A549 treated with RU486 at 1 μM for 4 hours (cell line): ENCODE measurements at places on chromosomes 3 and 15. TPM values are rescaled to one million over a fixed set of nuclear protein-coding genes. Genes with fewer than 3 reads are reported as not detected.

Gene ITGB5
- 378 to 458 TPM (median 414 TPM) in 5 replicates for total RNA-seq

Gene TNNC1
- 1.2 to 1.6 TPM (median 1.3 TPM) in 5 replicates for total RNA-seq

Gene TTC14
- 9.2 to 15.6 TPM (median 15.1 TPM) in 5 replicates for total RNA-seq

Gene STARD5
- 1.1 to 2.3 TPM (median 2.0 TPM) in 5 replicates for total RNA-seq

Gene AGTR1
- total RNA-seq, result 0.30 to 0.80 TPM (median 0.42 TPM) in 4 of 5 replicates, not detected in the other

Gene CRTAP
- total RNA-seq, result 257 to 313 TPM (median 306 TPM) in 5 replicates

Gene SLC22A13
- total RNA-seq, result 0.06 TPM in 1 of 5 replicates, not detected in the others

Gene CFAP161
- not detected in 5 replicates for total RNA-seq

Gene SLC15A2
- total RNA-seq, result 0.08 to 0.27 TPM (median 0.26 TPM) in 4 of 5 replicates, not detected in the other

Gene RASGRP1
- 0.25 to 0.56 TPM (median 0.37 TPM) in 5 replicates for total RNA-seq

Gene BBX
- 9.3 to 21.5 TPM (median 20.4 TPM) in 5 replicates for total RNA-seq
